ENCODE measurements at places on chromosomes 11 and 22.

- DNase-seq: no peak
Measured at GRCh38 chr22:43012390-43012789, 2.6 kb downstream of the PACSIN2 start.

GRCh38 chr11:27367881-27368280, 4.9 kb upstream of the CCDC34 start:
- DNase-seq: no peak

DNA sequence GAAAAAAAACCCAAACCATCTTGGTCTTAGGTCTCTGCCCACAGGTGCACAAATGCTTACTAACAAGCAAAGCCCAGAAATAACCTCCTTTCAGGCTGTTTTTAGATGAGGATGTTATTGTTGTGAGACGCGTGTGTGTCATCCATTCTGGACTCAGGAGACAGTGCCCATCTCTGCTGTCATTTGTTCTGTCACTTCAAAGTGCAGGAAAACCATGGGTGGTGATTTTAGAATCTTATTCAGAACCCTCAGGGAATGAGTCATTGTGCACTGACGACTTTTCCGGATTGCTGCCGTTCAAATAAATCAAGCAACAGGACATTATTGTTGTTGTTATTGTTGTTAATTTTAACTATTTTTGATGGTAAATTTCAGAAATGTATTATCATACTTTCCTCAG, 110.3 kb downstream of the LRRC32 start:
- DNase-seq: peak; percentile 59

DNA sequence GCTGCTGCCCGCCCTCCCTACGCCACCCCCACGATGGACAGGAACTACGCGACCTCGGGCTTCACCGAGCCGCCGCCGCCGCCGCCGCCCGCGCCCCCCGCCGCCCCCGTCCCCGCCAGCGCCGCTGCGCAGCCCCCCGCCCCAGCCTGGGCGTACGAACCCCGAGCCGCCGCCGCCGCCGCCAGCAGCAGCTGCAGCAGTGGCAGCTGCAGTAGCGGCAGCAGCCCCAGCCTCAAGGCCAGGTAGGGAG, 407 bp downstream of the QSER1 start:
- no peak for DNase-seq

All from fibroblast of mammary gland (primary cell).